Stimulated activated CD8-positive, alpha-beta memory T cell treated with anti-CD3 and anti-CD28 coated beads, Interleukin-15, amount 100 ng/mL, for 24 hours (primary cell): ENCODE measurements at places on chromosomes 11 and 22.

- DNase-seq, result no peak
Measured at GRCh38 chr11:78207532-78208256, 19.0 kb downstream of the USP35 start.

- DNase-seq, result no peak
Measured at GRCh38 chr11:97610854-97611253, 1221.0 kb downstream of the JRKL start.

DNA sequence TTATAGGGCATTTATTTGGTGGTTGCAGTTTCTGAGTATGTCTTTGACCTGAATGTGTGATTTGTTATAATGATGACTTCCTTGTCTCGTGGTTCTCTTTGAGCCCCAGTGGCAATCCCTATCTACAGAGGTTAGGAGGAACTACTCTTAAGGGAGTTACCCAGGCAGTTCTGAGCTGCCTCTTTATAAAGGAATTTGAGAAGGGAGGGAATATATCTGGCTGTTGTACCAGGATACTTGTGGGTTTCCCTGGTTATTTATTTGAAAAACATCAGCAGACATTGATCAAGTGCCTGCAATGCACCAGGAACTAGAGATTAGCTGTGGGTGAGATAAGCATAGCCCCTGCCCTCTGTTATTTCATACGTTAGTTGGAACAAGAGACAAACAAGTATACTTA is 243.5 kb upstream of the ARHGAP20 start:
- DNase-seq, result no peak

DNA sequence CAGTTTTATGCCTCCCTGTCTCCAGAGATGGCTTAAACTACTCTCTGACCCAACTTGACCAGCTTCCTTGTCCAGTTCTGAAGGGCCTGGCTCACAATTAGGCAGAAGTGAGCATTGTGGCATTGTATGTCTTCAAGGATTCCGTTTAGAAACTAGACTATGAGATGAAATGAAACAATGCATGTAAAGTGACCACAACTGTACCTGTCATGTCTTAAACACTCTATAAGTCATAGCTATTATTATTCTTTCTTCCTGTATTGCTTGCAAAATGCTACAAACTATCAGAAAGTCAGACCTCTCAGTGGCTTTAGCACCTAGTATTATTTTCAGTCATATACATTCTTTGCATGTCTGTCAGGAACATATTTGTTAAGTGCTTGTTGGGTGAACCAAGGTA is 127.9 kb upstream of the MTMR2 start:
- DNase-seq, result no peak

GRCh38 chr11:69301455-69302401 is 7.8 kb downstream of the MYEOV start:
- no peak for DNase-seq

- no peak for DNase-seq
Measured at GRCh38 chr22:48004936-48005335, 1242.5 kb downstream of the TBC1D22A start.

DNA sequence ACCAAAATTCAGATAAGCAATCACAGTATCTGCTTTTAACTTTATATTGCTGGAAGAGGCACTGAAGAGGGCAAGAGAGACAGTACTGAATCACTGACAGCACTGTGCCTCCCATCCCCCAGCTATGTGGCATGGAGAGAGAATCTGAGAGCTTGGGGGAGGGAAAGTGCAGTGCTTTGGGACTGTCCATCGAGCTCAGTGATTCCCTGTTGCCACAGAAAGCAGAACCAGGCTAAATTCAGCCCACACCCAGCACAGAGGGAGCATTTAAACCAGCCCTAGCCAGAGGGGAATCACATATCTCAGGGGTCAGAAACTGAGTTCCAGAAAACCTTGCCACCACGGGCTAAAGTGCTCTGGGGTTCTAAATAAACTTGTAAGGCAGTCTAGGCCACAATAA is 44.3 kb downstream of the KCNQ1 start:
- DNase-seq, result no peak

GRCh38 chr22:42970029-42970428 is 44.9 kb downstream of the PACSIN2 start:
- no peak for DNase-seq

- DNase-seq, result no peak
Measured at GRCh38 chr22:21837248-21837979, 30.0 kb downstream of the MAPK1 start.

- no peak for DNase-seq
Measured at GRCh38 chr22:40039482-40040115, 44.8 kb downstream of the FAM83F start.

DNA sequence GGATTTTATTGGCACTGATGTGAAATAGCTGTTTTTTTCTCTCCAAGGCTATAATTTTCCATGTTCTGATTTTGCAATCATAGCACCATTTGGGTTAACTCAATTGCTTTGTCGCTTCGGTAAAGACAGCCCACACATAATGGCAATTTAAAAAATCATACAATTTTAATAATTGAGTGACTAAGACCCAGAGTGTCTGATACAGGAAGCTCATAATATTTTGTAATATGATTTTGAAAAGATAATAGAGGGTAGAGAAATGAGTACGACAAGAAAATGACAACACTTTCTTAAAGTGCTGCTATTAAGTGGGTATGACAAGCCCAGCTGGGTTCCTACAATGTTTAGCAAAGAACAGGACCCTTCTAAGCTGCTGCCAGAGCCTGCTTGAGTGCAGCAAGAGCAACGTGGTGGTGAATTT is 439.1 kb downstream of the METTL15 start:
- DNase-seq, result no peak

GRCh38 chr11:133713406-133713805 is 131.9 kb downstream of the SPATA19 start:
- no peak for DNase-seq

GRCh38 chr11:44320289-44320973 is 10.5 kb upstream of the ALX4 start:
- no peak for DNase-seq

DNA sequence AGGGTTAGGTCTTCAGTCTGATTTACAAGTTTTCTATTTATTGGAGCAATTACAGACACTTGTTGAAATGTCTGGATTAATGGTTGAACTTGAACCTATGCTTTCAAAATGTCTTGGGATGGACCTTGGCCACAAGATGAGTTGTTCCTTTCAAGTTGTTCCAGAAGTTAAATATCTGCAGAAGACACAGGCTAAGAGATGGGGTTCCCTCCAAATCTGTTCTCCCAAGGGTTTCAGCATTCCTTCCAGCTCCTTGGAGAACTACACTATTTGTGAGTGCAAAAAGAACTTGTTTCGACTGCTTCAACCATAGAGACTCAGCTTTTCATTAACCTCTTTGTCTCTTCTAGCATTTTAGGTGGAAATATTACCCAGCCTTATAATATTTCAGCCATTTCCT is 189.0 kb upstream of the BLID start:
- no peak for DNase-seq

DNA sequence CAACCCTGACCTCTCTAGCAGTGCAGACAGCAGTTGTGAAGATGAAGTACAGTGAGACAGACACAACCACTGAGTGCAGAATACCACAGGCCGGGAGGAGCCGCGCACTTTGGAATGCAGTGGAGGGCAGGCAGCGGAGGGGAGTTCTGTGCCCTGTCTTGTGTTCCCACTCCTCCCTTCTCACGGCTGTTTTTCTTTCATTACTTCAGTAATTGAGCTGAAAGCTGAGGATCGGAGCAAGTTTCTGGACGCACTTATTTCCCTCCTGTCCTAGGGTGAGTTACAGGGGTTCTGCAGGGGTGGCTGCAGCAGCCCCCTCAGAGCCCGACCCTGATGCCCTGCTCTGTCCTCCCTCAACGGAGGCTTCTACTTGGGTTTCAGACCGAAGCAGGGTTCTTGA is 5.6 kb downstream of the CLDN5 start:
- DNase-seq, result no peak

DNA sequence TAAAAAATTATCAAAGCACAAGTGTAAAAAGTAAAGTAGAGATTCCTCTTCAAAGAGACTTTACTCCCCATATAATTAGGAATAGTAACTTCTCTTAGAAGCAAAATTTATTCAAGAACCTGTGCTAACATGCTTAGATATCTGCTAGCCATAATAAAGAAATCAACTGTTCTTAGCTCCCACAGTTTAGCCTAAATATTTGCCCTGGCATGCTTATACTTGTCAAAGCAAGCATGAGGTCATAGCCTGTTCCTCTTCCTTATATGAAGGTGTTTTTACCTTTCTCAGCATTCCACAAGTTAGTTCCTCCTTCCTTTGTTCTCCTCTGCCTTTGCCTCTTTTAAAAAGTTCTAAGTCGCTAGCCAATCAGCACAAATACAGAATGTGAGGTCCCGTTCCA is 30.3 kb downstream of the RIC3 start:
- no peak for DNase-seq

DNA sequence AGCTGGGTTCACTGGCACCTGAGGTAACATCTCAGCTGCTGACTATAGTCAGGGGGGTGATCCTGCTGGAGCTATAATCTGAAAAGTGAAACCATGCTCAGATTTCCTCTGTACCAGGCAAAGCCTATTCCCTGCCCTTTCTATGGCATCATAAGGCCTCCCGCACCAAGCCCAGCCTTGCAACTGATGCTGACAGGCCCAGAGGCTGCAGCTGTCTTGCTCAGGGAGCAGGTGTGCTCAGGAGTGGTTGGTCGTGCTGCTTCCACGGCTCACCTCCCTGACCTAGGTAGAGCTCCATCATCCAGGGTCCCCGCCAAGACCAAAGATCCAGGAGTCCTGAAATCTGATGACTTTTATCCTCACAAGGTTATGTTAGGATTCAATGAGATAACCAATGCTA is 121.7 kb downstream of the FEZ1 start:
- no peak for DNase-seq

DNA sequence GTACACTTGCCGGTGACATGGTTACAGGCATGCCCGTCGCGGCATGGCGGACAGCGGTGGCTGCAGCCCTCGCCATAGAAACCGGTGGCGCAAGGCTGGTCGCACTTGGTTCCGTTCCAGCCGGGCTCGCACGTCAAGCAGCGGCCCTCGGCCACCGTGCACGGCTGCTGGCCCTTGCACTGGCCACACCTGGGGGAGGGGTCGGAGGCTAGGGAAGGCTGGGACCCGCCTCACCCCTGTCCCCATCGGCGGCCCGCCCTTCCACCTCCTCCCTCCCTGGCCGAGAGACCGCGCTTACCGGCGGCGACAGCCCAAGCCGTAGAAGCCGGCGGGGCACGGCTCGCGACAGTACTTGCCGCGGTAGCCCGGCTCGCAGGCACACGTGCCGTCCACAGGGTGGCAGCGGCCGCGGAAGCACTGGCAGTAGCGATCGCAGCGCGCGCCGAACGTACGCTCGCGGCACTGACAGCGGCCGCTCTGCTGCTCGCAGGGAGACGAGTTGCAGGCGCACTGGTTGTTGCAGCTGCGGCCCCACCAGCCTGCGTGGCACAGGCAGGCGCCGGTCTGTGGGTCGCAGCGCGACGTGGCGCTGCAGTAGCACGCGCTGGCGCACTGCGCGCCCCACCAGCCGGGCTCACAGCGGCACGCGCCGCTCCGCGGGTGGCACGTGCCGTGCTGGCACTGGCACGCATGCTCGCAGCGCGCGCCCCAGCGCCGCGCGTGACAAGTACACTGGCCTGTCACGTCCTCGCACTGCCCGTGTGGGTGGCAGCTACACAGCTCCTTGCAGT is 6.7 kb downstream of the SCARF2 start:
- no peak for DNase-seq

DNA sequence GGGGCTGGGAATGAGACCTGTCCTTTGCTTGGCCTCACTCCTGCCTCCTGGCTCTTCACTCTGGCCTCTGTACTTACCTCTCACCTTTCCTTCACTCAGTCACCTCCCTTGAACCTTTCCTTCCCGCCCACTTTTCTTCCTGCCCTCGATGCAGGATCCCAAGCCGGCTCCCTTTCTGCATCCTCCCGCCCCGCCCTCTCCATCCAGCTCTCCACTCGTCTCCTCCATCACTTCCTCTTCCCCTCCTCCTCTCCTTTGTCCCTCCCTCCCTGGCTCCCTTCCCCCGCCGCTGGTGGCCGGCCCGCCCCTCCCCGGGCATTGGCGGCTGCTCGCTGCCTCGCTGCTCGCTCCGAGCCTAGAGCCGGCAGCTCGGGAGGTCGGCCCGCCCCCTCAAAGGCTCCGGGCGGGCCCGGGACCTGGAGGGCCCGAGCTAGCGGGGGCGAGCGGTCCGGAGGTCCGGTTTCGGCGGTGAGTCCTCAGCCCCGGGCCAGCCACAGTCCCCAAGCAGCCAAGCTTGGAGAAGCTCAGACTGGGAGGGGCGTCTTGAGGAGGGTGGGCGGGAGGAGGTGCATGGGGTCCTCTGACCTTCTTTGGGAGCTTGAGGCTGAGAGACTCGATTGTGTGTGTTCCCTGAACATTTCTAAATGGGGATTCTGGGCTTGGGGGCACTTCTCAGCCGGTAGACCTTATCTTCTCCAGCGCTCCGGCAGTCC is 13.8 kb downstream of the PHLDB1 start:
- DNase-seq, result no peak

DNA sequence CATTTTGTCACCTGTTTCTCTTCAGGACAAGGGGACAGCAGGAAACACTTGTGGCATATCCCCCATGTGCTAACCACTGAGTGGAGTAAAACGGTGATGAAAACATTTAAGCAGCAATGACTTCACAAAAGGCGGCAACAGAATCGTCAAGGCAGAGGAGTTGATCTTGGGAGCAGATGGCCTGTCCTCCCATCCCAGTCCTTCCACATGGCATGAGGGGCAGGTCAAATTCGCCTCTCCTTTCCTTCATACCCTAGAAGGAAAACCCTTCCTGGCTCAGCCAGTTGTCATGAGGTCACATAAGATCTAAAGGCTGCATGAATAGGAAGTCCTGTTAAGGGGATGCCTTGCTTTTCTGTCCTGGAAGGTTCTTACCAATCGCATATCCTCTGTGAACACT is 169.1 kb downstream of the MAML2 start:
- DNase-seq, result no peak

GRCh38 chr11:91871791-91872190 is 352.8 kb upstream of the FAT3 start:
- DNase-seq, result no peak

DNA sequence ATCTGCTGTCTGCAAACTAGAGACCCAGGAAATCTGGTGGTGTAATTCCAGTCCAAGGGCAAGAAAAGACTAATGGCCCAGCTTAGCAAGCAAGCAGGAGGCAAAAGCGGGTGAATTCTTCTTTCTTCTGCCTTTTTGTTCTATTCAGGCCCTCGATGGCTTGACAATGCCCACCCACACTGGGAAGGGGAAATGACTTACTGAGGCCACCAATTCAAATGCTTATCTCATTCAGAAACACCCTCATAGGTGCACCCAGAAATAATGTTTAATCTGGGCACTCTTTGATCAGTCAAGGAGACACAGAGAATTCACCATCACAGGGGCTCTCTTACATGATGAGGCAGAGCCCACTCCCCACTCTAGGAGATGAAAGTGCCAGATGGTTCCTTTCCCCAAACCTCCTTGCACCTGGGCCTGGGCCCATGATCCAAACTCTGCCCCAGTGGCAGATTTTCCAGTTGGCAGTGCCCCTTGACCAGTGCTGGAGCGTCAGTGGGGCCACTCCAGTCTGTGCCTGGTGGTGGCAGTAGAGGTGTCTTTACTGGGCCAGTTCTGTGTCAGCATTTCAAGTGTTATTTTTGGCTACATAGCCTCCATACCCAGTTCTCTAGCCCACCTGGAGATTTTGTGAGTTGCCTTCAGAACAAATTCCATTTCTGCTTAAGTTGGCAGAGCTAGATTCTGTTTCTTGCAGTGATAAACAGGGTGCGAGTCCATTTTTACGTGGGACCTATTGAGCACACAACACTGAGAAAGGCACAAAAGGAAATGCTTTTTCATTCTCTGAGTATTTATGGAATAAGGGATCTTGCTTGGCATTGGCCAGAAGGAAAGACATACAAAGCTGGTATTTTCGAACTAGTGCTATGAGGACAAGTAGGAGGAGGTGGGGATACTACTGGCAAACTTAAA is 7.5 kb downstream of the ELMOD1 start:
- no peak for DNase-seq

- no peak for DNase-seq
Measured at GRCh38 chr22:29907753-29908515, 25.0 kb downstream of the MTMR3 start.
